ENCODE measurements at places on chromosomes 4 and X. TPM values are rescaled to one million over a fixed set of nuclear protein-coding genes. Genes with fewer than 3 reads are reported as not detected.
A peak's percentile ranks its signal among the peaks of the same experiment; 100 is the strongest.

- peaks cover 13% of the 10 kb centered on the region for H3K36me3 ChIP-seq
- 0 out of 2 replicates have a peak, but pooled peaks cover 2% of the 10 kb centered on the region for H3K4me1 ChIP-seq
- H3K4me3 ChIP-seq, result no peak overlapping the region
Measured at GRCh38 chr4:105461221-105461620, 12.6 kb downstream of the PPA2 start.

DNA sequence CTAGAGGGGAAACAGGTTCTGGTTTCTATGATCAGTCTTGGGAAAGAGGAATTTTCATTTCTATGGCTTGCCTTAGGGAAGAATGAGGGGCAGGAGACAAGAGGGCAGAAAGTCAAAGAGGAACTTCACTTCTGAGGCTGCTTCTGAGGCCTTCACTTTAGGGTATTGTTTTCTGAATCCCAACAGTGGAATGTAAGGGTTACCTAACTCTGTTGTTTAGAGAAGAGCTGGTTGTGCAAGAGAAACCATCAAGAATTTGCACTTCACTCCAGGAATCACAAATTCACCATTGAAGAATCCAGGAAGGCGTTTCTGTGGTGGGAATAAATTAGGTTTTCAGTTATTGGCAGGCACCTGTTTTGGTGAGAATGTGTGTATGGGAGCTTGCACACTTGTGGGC lies 126.7 kb upstream of the AMOT start:
- no peak overlapping the region for H3K4me3 ChIP-seq
- no peak for DNase-seq
- H3K27ac ChIP-seq, result no peak overlapping the region
- no peaks in the 10 kb centered on the region for H3K27me3 ChIP-seq
- no peaks in the 10 kb centered on the region for H3K36me3 ChIP-seq

FREM3 gene
- 0.07 TPM for total RNA-seq

DNA sequence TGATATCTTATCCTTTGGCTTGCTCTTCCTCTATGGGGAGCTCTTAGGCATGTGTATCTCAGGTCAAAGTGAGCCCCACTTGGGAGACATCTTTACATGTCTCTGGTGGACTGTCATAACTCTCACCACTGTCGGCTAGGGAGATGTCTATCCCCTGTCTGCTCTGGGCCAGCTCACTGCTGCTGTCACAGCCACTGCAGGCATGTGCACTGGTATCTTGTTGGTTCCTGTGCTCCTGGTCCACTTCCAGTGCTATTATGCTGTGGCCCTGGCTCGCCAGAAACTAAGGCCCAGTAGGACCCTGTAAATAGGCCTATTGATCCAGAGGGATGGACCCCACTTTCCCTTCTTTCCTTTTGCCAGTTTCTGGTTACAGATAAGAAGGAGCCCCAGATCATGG lies 56.6 kb upstream of the LAS1L start:
- no peak overlapping the region for H3K4me3 ChIP-seq
- peaks cover 12% of the 10 kb centered on the region for H3K4me1 ChIP-seq
- no peak overlapping the region for H3K27ac ChIP-seq
- H3K36me3 ChIP-seq, result no peaks in the 10 kb centered on the region
- no peak for DNase-seq

- H3K36me3 ChIP-seq, result no peaks in the 10 kb centered on the region
- no peak overlapping the region for H3K27ac ChIP-seq
- H3K4me1 ChIP-seq, result peaks cover 22% of the 10 kb centered on the region
Measured at GRCh38 chr4:787561-787981, 38.4 kb downstream of the CPLX1 start.

- no peaks in the 10 kb centered on the region for H3K27me3 ChIP-seq
- no peaks in the 10 kb centered on the region for H3K4me1 ChIP-seq
- H3K4me3 ChIP-seq, result no peak overlapping the region
Measured at GRCh38 chr4:137067735-137068134, 464.6 kb downstream of the PCDH18 start.

- H3K36me3 ChIP-seq, result no peaks in the 10 kb centered on the region
- no peak overlapping the region for H3K27ac ChIP-seq
- DNase-seq, result no peak
- H3K4me3 ChIP-seq, result no peak overlapping the region
- H3K4me1 ChIP-seq, result peaks cover 23% of the 10 kb centered on the region
Measured at GRCh38 chr4:147594107-147594506, 23.1 kb upstream of the TMEM184C start.

ARHGAP24 gene
- 1.4 TPM for total RNA-seq

PPP4R3C gene
- total RNA-seq, result not detected

- H3K4me3 ChIP-seq, result no peak overlapping the region
- peaks cover 35% of the 10 kb centered on the region for H3K4me1 ChIP-seq
- H3K36me3 ChIP-seq, result peaks cover 16% of the 10 kb centered on the region
- peaks cover 5% of the 10 kb centered on the region for H3K27me3 ChIP-seq
- no peak overlapping the region for H3K27ac ChIP-seq
Measured at GRCh38 chrX:39969819-39970504, 127.8 kb downstream of the BCOR start.

GRCh38 chr4:106852426-106852825 lies 183.7 kb downstream of the DKK2 start:
- H3K27ac ChIP-seq, result no peak overlapping the region
- no peak overlapping the region for H3K4me3 ChIP-seq
- no peaks in the 10 kb centered on the region for H3K27me3 ChIP-seq
- peaks cover 2% of the 10 kb centered on the region for H3K4me1 ChIP-seq
- H3K36me3 ChIP-seq, result no peaks in the 10 kb centered on the region
- DNase-seq, result no peak

DNA sequence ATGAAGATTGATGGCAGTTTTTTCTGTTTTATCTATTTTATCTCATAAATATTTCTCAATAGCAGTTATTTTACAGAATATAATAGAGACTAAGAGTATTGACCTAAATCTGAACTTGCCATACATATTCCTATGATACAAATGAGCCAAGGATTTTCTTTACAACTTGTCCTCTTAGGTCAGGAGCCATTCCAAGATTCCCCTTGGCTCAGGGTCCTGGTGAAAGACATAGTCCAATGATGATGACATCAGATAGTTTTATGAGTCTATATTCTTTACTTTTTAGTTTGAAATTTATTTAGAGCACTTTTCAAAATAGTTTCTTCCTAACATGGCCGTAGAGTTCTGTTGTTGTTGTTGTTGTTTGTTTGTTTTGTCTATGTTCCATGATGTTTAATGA lies 869.1 kb upstream of the GRID2 start:
- H3K4me1 ChIP-seq, result no peaks in the 10 kb centered on the region
- H3K27me3 ChIP-seq, result peaks cover 3% of the 10 kb centered on the region
- peaks cover 22% of the 10 kb centered on the region for H3K36me3 ChIP-seq
- no peak for DNase-seq
- no peak overlapping the region for H3K27ac ChIP-seq

DNA sequence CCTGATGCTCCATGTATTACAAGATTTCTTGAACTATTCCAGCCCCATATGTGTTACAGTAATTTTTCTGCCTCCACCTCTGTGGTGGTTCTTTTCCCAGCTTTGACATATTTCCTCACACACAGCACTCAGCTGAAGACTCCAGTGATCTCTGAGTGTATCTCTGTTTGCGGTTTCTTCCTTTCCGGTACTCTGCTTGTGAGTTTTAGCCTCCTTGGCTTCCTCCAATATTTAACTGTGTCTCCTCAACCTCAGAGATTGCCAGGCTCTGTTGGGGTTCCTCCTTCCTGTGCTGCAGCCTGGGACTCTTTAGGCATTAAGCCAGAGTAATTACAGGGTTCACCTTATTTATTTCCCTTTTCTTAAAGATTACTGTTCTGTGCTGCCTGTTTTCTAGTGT lies 73.2 kb downstream of the NFKB1 start:
- no peaks in the 10 kb centered on the region for H3K27me3 ChIP-seq
- H3K36me3 ChIP-seq, result peaks cover 5% of the 10 kb centered on the region
- no peak overlapping the region for H3K4me3 ChIP-seq
- H3K27ac ChIP-seq, result peak overlapping the region; percentile 21
- DNase-seq, result no peak
- H3K4me1 ChIP-seq, result peaks cover 17% of the 10 kb centered on the region

DNA sequence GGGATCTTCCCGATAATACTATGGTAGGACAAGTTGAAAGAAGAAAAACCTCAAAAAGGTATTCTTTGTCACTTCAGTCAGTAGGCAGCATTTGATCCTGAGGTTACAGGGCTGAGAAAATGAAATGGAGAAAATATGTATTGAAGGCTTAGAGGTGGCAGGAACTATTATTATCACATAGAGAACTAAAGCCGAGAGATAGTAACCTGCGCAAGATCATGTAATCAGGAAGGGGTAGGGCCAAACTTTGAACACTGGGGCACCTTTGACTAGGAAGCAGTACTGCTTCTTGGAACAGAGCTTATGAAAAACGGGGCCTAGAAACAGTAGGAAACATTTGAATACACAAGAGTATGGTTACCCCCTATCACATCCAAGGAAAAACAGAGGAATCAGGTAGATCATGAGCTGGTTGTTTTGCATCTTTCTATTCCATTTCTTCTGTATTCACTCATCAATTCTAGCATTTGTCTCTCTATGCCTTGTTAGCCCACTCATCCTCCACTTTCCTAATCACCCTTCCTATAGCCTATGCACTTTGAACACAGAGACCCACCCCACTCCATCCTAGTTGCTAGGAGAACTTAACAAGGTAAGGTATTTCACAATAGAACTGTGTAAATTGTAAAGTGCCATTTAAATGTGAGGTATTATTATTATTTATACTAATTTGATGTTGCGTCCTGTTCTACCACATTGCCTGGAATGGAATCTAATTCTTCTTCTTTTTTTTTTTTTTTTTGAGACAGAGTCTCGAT lies 34.6 kb upstream of the SLC9A7 start:
- no peak for DNase-seq
- H3K4me3 ChIP-seq, result no peak overlapping the region
- no peak overlapping the region for H3K27ac ChIP-seq
- H3K36me3 ChIP-seq, result no peaks in the 10 kb centered on the region

ENPP6 gene
- 0.09 TPM for total RNA-seq

DNA sequence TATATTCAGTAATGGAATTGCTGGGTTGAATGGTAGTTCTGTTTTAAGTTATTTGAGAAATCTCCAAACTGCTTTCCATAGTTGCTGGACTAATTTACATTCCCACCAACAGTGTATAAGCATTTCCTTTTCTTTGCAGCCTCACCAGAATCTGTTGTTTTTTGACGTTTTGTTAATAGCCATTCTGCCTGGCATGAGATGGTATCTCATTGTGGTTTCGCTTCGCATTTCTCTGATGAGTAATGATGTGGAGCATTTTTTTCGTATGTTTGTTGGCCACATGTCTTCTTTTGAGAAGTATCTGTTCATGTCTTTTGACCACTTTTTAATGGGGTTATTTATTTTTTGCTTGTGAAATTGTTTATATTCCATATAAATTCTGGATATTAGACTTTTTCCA lies 13.6 kb upstream of the MAGED4B start:
- H3K27ac ChIP-seq, result no peak overlapping the region
- no peaks in the 10 kb centered on the region for H3K4me1 ChIP-seq
- H3K4me3 ChIP-seq, result no peak overlapping the region
- no peak for DNase-seq
- H3K27me3 ChIP-seq, result peaks cover 6% of the 10 kb centered on the region
- H3K36me3 ChIP-seq, result no peaks in the 10 kb centered on the region

- DNase-seq, result no peak
- H3K4me1 ChIP-seq, result no peaks in the 10 kb centered on the region
- no peak overlapping the region for H3K27ac ChIP-seq
- no peak overlapping the region for H3K4me3 ChIP-seq
Measured at GRCh38 chrX:51257490-51257889, 75.1 kb upstream of the NUDT10 start.

GRCh38 chrX:10508891-10509290 lies 111.5 kb downstream of the MID1 start:
- no peak for DNase-seq
- peaks cover 6% of the 10 kb centered on the region for H3K36me3 ChIP-seq
- H3K27me3 ChIP-seq, result no peaks in the 10 kb centered on the region
- H3K4me3 ChIP-seq, result peak overlapping the region; percentile 26
- H3K27ac ChIP-seq, result peak overlapping the region; percentile 87
- H3K4me1 ChIP-seq, result peaks cover 63% of the 10 kb centered on the region

DNA sequence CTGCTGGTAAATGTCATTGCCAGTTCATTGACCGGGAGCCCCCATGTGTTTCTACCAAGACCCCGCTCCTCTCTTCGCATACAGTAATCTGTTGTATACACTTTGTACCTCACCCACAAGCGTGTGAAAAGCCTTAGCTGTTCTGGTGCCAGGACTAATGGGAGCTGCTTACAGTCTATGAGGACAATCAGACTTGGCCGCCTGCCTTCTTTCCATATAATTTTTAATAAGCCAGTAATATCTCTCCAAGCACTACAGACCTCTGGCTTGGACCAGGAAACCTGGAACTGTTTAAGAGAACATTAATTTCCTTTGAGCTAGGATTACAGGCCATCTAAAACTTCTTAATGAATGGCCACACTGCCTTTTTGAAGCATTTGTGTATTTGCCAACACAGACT lies 149.7 kb upstream of the MSX1 start:
- no peak for DNase-seq
- no peaks in the 10 kb centered on the region for H3K27me3 ChIP-seq
- no peaks in the 10 kb centered on the region for H3K36me3 ChIP-seq
- H3K4me1 ChIP-seq, result peaks cover 2% of the 10 kb centered on the region
- H3K4me3 ChIP-seq, result no peak overlapping the region

C4orf54 gene
- total RNA-seq, result not detected

DNA sequence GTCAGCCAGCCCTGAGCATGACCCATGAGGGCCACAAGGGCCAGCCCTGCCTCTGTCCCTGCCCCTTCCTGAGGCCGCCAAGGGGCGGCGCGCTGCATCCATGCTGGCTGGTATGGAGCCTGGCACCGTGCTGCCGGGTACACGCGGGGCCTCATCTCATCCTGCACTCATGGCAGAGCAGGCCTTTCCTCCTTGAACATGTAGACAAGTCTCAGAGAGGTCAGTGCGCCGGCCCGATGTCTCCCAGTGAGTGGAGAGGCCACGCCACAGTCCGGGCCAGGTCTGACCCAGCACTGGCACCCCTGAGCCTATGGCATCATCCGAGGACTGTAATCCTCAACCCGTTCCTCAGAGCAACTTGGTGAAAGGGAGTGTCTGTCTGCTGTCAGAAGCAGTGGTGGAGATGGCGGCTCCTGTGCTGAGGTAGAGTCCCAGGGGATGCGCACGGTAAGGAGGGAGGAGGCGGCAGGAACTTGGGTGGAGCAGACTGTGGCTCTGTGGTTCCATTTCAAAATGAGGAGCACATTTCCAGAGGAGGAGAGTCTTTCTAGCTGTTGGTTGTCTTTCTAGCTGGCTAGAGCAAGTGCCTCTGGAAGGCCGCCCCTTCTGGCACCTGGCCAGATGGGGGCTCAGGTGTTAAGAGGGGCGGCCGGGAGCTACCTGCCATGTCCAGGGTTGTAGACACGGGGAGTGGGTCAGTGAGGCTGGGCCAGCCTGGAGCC lies 32.8 kb downstream of the TRMT44 start:
- H3K27ac ChIP-seq, result peak overlapping the region; percentile 50
- H3K4me1 ChIP-seq, result 0 out of 2 replicates have a peak, but pooled peaks cover 2% of the 10 kb centered on the region
- no peaks in the 10 kb centered on the region for H3K27me3 ChIP-seq
- no peak for DNase-seq
- H3K4me3 ChIP-seq, result no peak overlapping the region
- peaks cover 28% of the 10 kb centered on the region for H3K36me3 ChIP-seq

ITGB1BP2 gene
- 6.8 TPM for total RNA-seq

CLIC2 gene
- total RNA-seq, result 0.66 TPM
